ENCODE measurements at places on chromosomes 16 and 17.
A peak's percentile ranks its signal among the peaks of the same experiment; 100 is the strongest.

GRCh38 chr17:8463099-8463498 lies 27.4 kb downstream of the NDEL1 start:
- peak; percentile 68 for DNase-seq

DNA sequence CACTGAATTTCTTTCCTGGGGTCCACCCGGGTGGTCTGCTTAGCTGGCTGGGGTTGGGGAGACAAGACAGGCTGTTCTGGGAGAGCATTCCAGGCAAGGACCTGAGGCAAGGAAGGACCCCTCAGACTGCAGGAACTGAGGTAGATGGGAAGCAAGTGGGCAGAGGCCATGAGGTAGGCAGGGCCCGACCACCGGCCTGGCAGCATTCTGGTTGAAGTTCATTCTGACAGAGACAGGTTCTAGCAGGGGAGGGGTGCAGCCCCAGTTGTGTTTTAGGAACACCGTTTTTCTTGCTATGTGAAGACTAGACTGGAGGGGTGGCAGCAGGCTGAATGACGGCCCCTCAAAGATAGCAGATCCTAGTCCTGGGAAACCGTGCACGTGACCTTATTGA lies 17.5 kb downstream of the B9D1 start:
- DNase-seq, result no peak

DNA sequence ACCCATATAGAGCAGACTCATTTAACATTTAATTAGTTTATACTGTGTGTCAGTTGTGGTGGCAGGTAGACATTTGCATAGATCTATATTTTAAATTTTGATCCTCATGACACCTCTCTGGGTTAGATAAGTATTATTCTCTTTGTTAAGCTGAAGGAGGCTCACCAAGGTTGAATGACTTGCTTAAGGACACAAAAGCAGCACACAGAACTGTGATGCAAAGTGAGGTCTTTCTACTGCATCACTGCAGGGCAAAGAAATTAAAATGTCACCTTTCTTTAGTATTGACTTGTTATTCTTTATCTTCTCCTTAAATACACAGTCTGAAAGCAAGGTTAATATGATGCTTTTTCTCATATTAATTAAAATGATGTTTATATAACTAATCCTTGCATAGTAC lies 8.6 kb upstream of the TOX3 start:
- no peak for DNase-seq

DNA sequence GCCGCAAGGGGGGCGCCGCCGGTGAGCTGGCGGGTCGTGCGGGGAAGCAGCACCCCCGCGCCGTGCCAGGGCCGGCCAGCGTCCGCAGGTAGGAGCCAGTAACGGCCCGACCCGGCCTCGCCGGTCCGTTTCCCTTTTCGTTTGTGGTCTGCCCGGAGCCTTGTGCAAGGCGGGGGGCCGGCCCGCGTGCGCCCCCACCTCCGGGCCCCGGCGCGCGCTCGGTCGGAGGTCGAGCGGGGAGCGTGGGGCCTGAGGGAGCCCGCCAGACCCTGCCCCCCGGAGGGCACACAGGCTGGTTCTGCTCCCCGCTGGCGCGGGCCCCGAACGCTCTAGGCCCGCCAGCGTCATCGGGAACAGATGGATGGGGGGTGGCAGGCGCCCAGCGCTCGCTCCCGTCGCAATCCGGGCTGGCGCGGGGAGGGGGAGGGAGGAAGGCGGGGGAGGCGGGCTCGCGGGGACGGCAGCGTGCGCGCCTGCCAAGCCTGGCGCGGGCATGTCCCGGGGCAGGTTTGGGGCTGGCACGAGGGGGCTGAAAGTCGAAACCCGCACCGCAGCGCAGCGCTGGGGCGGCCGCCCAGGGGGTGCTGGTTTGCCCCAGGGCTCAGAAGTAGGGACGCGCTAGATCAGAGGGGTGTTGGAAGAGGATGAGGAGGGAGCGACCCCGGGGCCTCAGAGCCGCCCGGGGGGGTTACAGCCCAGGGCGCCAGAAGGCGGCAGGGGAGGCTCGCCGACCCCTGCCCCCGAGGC lies 1.5 kb upstream of the GSE1 start:
- DNase-seq, result peak; percentile 63

GRCh38 chr16:4803401-4803844 lies 990 bp upstream of the ROGDI start:
- no peak for DNase-seq

DNA sequence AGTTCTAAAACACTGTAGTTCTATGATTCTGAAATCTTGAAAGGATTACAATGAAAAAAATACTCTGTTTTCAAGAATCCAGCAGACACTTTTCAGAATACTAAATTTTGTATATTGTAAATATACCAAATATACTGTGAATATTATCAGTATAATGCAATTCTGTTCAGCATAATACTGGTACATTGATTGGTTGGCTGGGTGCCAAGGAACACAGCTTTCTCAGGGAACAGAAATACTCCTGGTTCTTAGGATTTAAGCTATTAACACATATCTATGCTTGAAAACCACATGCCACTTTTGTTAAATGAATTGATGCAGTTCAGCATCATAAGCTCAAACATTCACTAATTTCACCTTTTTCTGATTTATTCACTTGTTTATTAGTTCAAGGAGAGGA lies 2.5 kb upstream of the GINS3 start:
- DNase-seq, result no peak

GRCh38 chr17:61251939-61252865 lies 147.4 kb upstream of the TBX2 start:
- DNase-seq, result peak; percentile 99

DNA sequence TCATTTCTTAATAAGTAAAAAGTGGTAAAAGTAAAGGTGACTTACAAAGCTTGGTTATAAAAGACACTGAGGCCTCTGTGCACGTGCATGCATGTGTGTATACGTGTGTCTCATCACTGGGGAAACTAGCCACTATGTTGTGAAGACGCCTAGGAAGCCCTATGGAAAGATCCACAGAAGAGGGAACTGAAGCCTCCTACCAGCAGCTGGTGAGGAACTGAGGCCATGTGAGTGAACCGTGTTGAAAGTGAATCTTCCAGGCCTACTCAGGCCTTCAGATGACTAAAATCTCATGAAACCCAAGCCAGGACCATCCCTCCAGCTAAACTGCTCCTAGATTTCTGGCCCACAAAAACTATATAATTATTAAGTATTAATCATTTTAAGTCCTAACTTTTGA lies 23.7 kb downstream of the PHLPP2 start:
- no peak for DNase-seq

- DNase-seq, result no peak
Measured at GRCh38 chr17:78484271-78485246, 92.6 kb downstream of the DNAH17 start.

DNA sequence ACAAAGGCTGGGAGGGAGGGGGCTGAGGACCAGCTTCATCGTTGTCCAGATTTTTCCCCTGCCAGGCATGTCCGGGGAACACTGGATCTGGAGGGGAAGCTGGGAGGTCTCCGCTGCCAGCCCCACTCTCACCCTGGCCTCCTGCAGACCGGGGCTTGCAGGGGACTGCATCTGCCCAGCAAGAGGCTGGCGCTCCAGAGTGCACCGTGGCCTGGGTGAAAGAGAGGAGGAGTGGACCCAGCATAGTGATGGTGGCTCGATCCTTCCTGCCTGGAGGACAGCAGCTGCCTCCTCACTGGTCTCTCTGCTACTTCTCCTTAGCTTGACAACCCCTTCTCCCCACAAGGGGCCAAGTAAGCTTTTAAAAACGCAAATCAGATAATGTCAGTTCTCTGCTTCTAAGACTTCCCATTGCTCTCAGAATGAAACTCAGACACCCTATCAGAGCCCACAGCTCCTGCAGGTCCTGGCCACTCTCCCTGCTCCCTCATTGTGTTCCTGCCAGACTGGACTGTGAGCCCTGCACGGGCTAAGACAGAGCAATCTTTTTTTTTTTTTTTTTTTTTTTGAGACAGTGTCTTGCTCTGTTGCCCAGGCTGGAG lies 15.0 kb downstream of the CPNE2 start:
- no peak for DNase-seq

DNA sequence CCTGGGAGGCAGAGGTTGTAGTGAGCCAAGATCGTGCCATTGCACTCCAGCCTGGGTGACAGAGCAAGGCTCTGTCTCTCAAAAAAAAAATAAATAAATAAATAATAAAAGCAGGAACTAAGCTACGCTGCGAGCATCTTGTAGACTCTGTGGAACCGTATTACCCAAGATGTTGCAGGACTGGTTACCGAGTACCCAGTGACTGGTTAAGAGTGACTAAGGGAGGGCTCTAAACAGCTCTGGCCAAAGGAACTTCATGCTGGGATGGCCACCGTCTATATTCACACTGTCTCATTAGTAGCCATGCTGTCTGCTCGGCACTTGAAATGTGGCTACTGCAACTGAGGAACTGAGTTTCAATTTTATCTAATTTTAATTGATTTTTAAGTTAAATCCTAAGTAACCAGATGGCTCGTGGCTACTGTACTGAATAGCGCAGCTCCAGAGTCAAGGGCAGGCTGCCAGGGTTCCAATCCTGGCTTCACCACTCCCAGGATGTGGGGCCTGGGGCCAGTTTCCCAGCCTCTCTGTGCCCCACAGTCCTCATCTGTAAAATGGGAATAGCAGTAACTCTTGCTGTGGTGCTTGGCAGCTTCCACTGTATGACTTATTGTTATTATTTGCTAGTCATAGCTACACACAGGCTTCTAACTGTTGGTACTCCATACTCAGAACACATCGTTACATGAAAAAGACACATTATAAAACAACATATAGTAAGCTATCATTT lies 3.0 kb downstream of the NTAN1 start:
- DNase-seq, result no peak

DNA sequence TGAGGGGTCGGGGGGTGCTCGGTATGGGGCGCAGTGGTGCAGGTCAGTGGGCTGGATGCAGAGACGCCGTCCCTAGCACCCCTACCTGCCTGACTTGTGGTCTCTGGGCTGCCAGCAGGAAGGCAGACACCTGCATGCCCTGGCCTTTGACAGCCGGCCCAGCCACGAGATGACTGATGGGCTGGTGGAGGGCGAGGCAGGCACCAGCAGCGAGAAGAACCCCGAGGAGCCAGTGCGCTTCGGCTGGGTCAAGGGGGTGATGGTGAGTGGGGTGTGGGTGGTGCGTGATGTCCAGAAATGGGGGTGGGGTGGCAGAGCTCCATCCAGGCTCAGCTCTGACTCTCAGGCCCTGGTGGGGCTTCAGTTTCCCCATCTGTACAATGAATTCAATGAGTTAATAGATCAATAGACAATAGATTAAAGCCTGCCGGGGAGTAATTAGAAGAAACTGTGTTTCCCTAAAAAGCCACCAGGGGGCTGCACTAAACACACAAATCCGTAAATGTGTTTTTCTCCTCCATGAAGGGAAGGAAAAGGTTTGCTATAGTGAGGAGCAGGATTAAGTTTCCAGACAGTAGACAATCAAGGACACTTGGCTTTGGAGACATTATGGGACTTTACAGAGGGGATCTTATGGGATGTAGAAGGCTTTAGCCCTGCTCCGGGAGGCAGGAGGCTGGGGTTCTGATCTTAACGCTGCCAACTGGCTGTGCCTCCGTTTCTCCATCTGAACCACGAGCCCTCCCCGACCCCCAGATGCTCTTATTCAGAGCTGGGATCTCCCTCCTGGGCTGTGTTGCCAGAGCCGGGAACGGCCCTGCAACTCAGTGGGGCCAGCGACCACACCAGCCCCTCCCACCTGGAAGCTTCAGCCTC lies 2.2 kb downstream of the SLC12A3 start:
- peak; percentile 51 for DNase-seq

DNA sequence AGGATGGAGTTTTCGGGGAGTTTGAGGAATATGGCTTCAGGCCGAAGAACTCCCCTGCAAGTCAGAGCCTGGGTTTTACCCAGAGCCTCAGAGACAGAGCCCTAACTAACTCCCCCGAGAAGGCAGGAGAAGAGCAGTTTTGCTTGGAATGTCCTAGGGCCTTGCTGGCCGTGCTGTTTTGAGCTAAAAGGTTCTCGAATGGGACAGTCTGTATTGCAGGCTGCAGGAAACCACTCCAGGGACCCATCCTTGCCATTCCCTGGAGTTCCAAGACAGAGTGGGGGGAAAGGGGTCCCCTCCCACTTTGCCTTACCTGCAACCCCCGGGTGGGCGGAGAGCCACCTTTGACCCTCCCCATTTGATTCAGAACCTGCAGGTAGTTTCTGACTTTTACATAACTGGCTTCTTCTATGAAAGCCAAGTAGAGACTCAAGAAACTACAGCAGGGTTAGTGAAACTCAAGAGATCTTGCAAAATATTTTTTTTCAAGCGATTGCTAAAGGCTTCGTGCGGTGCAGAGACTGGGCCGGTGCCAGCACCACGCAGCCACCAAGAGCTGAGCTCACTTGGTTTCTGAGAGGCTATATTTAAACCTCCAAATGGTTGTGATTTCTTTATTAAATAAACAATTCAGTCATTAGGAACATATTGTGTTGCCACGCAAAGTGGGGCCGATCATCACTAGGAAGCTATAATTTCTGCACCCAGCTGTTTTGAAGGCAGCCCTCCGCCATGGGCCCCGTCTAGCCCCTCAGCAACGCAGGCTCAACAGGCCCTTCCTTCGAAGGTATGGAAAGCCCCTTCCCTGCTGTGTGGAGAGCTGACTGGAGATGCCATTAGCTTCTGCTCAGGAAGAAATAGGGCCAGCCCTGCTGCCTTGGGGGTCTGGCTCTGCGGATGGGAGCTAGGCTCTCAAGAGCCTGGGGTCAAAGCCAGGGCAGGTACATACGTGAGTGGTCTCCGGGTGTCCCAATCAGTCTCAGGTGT lies 223.0 kb downstream of the NTN1 start:
- peak; percentile 91 for DNase-seq

GRCh38 chr17:17001076-17001777 lies 29.3 kb upstream of the TNFRSF13B start:
- DNase-seq, result no peak

- no peak for DNase-seq
Measured at GRCh38 chr17:6374761-6375312, 60.1 kb downstream of the AIPL1 start.

DNA sequence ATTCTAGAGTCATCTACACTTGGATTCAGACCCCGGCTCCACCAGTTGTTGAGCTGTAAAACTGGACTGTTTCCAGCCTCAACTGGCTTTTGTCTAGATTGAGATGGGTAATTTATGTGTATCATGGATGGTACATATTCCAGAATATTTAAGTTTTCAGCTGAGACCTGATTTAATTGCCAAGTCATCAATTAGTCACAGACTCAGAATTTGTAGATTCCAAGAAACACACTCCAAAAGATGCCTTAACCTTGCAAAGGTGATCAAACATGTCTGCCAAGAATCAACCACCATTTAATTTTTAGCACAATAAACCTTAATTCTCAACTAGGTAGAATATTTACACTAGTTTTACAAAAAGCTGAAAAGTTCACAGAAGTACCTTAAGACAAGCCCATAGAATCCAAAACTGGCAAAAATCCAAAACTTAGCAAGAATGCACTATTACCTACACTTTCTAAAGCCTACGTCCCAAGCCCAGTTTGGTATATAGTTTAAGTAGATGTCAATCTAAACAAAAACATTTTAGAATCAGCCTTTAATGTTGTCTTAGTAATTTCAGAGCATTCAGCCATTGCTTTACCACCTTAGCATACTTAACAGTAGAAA lies 17.7 kb downstream of the SIAH1 start:
- DNase-seq, result no peak

GRCh38 chr17:50523208-50523607 lies 9.3 kb upstream of the EPN3 start:
- DNase-seq, result no peak

DNA sequence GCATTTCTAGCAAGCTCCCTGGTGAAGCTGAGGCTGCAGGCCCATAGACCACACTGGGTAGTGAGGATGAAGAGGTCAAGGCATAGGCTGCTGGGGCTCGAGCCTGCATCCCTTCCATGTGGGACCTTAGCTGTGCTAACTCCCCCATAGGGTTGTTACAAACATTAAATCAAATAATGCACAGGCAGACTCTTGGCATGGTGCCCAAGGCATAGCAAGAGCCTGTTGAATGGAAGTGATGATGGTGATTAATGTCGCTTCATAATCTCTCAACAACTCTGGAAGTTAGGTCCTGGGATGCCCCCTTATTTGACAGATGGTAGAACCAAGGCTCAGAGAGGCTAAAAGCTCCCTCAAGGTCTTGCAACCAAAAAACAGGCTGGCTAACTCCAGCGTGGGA lies 283.9 kb upstream of the EEF2KMT start:
- DNase-seq, result no peak
